ENCODE measurements at places on chromosomes 13 and 19.

DNA sequence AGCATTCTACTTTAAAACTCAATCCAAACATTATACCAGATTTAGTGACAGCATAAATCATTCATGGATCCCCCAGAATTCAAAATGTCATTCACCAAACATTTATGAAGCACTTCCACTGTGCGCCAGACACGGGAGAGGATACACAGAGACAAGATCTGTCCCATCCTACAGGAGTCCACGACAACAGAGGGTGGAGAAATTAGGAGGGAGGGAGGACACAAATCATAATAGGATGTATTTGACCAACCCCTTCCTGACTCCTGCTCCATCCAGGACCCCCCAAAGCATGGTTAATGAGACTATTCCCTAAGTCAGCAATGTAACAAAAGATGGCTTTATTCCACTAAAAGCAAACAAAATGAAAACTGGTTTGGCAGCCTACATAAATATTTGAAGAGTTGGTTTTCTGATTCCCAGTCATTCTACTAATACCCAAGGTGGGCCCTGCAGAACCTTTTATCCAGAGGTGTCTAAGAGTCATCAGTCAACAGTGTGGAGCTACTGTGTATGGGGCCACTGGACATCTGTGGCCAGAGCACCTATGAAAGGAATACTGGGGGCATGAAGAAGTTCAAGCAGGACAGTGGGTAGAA lies 62.8 kb upstream of the DOCK9 start:
- no peak for ATAC-seq

DNA sequence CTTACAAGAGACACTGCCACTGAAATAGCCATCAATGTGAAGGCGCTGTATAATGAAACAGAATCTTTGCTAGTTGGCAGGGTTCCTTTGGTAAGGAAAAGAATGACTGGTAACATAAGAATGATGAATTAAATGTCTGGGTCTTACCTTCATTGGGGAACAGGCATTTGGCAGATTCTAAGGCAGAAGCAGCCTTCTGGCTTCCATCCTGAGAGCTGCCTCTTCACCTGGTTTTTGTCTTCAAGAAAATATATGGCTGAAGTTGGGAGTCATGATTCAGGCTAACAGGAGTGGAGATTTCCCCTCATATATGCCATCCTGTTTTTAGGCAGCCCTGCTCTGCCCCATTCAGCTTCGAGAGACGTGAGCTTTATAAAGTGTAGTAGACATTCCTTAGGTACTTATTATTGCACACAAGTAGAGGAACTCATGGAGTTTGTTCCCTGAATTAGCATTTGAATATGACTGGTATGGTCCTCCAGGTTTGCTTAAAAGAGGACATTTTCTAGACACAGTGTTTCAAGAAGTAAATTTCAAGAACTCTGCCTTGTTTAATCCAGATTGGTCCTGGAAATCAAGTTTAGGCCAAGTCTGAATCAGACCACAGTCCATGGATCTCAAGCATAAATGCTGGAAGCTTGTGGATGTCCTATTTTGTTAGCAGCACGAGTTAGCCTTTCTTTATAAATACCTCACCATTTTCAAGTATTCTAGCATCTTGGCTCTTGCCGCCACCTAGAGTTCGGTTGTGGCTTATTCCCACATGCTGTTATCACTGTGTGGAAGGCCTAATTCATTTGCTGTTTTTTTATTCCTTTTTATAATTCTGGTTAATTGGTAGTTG lies 56.2 kb upstream of the AKAP11 start:
- ATAC-seq: no peak

DNA sequence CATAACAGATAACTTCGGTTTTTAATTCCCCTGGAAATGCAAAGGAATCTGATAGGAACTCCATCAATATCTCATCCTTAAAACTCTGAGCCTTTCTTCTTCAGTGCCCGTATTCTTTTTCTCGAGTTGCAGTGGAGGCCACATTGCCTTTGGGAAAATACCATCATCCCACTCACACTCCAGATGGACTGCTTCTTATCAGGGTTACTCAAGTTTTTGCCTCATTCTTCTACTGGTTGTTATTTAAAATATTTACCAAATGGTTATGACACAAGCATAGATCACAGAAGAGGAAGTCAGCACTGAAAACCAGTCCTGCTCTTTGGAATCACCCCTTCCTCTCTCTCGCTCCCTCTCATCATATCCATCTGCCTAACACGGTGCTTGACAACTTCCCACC lies 1020.5 kb upstream of the SLC10A2 start:
- ATAC-seq: no peak

DNA sequence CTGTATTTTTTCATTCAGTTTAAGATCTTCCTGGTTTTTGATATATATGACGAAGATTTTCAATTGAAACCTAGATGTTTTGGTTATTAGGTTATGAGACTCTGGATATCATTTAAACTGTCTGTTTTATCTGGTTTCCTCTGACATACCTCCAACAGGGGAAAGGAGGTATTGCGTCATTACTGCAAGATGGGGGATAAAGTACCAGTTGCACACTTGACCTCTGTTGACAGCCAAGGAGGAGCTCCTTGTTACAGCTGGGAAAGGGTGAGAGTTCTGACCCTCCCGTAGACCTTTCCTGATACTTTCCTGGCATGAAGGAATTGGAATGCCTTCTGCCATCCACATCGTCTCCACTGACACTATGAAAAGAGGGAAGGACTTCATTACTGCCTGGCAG lies 82.0 kb upstream of the SHISA2 start:
- no peak for ATAC-seq

- ATAC-seq: no peak
Observed at GRCh38 chr13:51057906-51058305, 53.2 kb downstream of the C13orf42 start.

GRCh38 chr13:33743438-33744368 lies 74.2 kb upstream of the RFC3 start:
- ATAC-seq: no peak

GRCh38 chr13:86892330-86892729 lies 778.8 kb upstream of the SLITRK5 start:
- no peak for ATAC-seq

DNA sequence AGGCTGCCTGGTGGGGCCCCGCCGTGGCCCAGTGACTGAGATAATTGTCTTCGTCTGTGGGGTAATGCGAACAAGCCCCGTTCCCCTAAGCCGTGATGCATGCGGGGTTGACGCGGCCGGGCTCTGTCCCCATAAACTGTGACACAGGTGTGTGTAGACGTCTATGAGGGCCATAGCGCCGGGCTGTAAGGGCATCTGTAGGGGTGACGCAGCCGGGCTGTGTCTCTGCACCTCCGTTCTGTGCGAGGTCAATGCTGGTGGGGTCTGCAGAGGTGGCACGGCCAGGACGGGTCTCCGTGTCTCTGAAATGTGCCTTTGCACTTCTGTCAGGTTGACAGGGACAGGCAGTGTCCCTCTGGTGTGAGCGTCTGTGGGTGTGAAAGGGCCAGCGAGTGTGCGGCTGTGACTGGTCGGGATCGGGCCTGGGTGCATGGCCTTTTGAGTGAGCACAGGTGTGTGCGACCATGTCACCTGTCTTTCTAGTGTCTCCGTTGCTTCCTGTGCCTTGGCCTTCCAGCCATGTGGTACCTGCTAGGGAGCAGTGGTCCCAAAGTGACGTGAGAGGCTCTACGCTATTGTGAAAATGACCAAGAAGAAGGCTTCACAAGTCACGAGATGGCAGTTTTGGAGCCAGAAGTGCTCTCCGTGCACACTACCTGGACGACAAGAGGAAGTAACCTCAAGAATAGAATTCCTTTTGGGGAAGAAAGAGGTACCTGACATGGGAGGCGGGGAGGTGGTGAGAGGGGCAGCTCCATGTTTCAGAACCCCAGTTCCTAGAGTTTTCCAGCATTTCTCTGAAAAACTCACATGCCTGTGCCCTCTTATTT lies 16.4 kb upstream of the ZNF331 start:
- no peak for ATAC-seq

DNA sequence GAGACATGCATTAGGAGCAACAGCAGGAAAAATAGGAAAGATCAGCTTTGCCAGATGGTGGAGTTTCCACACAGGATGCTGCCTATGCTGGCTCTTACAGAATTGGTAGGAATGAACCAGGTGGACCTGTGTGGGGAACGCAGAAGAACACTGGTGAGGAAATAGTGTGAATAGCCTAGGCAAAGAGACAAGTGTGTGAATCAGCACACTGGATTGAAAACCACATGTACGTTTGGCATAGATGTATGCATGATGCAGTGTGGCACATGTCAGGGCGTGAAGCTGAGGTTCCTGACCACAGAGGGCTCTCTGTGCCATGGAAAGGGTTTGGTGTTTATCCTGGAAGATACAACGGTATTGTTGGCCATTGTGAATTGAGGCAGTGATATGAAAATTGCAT lies 156.5 kb upstream of the SLC10A2 start:
- ATAC-seq: no peak

DNA sequence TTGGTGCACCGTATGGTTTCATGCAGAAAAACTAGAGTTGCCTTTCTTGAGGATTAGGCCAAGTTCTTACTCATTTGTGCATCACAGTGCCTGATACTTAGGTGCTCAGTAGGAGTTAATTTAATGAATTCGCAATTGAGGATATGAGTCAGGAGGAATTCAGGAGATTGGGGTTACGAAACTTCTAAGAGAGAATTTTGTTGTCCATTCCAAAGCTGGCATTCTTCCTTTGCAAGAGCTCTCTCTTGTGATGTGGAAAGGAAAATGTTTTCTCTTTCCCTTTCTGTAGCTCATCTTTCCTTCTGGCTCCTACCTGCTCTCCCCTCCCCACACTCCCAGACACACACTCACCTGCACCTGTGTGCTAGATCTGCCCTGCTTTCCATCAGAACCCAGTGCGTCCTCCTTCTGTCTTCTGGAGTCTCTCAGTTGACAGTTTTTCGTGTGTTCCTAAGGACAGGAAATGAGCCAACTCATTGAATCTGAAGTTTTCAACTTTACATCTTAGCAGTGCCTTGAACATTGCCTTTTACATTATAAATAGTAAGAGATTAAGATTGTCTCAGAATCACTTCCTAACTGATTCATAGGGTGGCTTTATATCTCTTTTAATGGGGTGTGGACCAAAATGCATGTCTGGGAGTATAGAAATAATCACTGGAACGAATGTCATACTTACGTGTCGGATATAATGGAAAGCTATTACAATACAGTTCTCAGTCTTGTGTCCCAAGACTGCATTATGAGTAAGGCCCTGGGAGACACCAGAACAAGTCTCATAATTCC lies 19.7 kb upstream of the ERCC5 start:
- ATAC-seq: no peak

GRCh38 chr19:41123716-41124294 lies 9.6 kb downstream of the CYP2F1 start:
- no peak for ATAC-seq

DNA sequence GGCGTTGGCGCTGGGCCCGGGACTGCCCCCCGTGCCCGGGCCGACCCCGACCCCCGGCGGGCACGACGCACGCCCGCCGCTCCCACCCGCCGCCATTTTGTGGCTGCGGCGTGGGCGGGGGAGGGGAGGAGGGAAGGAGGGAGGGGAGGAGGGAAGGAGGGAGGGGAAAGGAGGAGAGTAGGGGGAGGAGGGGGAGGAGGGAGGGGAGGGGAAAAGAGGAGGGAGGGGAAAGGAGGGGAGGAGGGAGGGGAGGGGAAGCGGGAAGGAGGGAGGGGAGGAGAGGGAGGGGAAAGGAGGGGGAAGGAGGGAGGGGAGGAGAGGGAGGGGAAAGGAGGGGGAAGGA lies at the start of gene BTBD2:
BTBD2 (minus strand) TSS at position 107 of the 343 bp plus-strand sequence; CDS start at position 96, 11 bp downstream.
- ATAC-seq: peak; percentile 57

GRCh38 chr13:113906571-113906970 lies 42.7 kb upstream of the GAS6 start:
- ATAC-seq: no peak

DNA sequence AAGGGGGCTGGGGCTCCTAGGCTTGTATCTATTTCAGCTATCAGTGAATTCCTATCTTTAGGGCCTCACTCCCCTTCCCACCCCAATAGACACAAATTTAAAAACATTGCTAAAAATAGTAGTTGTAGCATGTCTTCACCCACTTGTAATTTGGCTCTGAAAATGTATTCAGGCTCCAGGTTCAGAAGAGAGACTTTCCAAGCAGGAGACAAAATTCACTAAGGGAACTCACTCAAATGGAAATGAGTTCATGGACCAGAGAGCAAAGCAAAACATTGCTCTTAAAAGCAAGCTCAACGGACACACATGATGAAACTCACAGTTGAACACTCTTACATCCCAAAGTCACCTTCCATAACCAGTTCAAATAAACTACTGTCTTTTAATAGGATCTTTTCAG lies 36.8 kb downstream of the PHF11 start:
- no peak for ATAC-seq

GRCh38 chr13:22018076-22018835 lies 347.4 kb downstream of the FGF9 start:
- ATAC-seq: no peak

- no peak for ATAC-seq
Observed at GRCh38 chr19:1417145-1417544, 9.8 kb downstream of the DAZAP1 start.

- ATAC-seq: no peak
Observed at GRCh38 chr13:99227909-99228688, 27.4 kb downstream of the UBAC2 start.

DNA sequence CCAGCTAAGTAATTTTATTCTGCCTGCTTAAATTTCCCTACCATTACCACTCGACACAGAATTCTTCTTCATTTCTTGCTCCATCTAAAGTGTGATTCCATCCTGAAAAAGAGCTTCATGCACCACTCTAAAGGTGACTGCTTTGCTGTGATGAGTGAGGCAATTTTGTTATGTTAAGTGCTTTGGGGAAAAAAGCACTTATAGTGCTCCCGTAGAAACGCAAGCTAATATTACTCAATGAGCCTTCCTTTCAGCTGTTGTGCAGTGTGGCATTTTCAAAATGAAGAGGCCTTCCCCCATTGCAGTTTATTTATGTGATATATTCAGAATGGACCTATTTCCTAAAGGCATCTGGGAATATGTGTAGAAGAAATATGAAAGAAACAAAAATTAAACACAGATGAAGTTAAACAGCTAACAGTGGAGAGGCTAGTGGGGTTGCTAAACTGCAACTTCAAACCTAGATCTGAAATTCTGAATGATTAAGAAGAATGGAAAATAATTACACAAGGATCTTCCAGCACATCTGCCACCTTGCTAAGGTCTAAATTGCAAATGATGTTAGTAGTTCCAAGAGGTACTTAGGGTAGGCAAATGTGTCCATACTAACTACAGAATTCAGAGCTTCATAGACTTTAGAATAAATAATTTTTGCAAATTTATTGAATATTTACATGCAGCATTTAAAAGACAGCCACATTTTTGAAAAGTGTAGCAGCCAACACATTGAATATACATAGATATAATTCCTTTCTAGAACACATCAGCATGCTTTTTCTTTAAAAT lies 211.7 kb downstream of the DCT start:
- ATAC-seq: no peak

DNA sequence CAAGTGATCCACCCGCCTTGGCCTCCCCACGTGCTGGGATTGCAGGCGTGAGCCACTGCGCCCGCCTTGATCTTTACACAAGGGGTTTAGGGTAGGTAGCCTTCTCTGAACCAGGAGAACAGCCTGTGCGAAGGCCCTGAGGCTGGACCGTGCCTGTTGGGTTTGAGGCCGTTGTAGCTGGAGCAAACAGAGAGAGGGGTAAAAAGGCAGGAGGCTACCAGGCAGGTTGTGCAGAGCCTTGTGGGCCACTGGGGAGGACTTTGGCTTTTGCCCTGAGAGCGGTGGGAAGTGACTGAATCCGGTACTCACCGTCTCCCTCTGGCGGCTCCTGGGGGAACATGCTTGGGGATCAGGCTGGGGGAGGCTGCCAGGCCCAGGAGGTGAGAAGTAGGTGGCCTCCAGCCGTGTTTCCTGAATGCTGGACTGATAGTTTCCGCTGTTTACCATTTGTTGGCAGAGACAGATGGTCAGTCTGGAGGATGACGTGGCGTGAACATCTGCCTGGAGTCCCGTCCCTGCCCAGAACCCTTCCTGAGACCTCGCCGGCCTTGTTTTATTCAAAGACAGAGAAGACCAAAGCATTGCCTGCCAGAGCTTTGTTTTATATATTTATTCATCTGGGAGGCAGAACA lies 24.6 kb downstream of the SPC24 start:
- ATAC-seq: peak; percentile 86
